Aortic smooth muscle cell (primary cell): ENCODE measurements at places on chromosomes 12 and 14. TPM values are rescaled to one million over a fixed set of nuclear protein-coding genes. Genes with fewer than 3 reads are reported as not detected.

The GUCY2C gene
- under 0.01 TPM in 1 of 2 replicates, not detected in the other for total RNA-seq

The SMCO2 gene
- 0.06 and 0.13 TPM in 2 replicates for total RNA-seq

The SLC25A29 gene
- 18.0 and 25.1 TPM in 2 replicates for total RNA-seq

The DEGS2 gene
- under 0.01 TPM in 1 of 2 replicates, not detected in the other for total RNA-seq

The ASPG gene
- not detected in 2 replicates for total RNA-seq

The KRT74 gene
- not detected in 2 replicates for total RNA-seq

The GPR137C gene
- total RNA-seq = 0.26 and 0.56 TPM in 2 replicates

The RNF41 gene
- total RNA-seq = 109 and 127 TPM in 2 replicates

The NPAS3 gene
- total RNA-seq = under 0.01 and 0.19 TPM in 2 replicates

The NCOR2 gene
- total RNA-seq = 55.0 and 57.1 TPM in 2 replicates

The GDF3 gene
- total RNA-seq = not detected in 2 replicates

The IKZF4 gene
- total RNA-seq = 1.1 and 2.5 TPM in 2 replicates

The LALBA gene
- total RNA-seq = not detected in 2 replicates

The PALS1 gene
- 19.2 and 26.2 TPM in 2 replicates for total RNA-seq

The HCAR3 gene
- total RNA-seq = not detected in 2 replicates

The OR4E2 gene
- total RNA-seq = not detected in 2 replicates

The TUNAR gene
- total RNA-seq = not detected in 2 replicates
